ENCODE measurements at places on chromosomes 1 and 21.
A peak's percentile ranks its signal among the peaks of the same experiment; 100 is the strongest.

- no peak for DNase-seq
Measured at GRCh38 chr1:205351984-205352713, 4.6 kb downstream of the KLHDC8A start.

GRCh38 chr1:44016041-44016889 lies 15.0 kb downstream of the SLC6A9 start:
- no peak for DNase-seq

DNA sequence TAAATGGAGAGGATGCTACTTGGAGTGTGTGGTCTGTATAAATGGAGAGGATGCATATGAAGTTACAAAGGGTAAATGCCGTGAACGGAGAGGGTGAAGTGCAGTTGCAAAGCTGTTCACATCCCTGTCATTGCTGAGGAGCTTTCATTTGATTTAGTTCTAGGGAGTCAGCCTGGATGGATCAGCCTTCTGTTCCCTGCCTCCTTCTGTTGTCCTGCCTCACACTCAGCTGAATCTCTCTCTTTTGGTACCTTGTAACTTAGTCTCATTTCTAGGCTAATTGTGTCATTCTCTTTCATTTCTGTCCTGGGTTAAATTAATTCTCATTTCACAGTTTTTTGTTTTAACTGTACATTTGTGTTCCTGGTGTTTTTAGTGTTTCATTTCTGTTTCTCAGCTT lies 133.2 kb upstream of the COL6A1 start:
- no peak for DNase-seq

DNA sequence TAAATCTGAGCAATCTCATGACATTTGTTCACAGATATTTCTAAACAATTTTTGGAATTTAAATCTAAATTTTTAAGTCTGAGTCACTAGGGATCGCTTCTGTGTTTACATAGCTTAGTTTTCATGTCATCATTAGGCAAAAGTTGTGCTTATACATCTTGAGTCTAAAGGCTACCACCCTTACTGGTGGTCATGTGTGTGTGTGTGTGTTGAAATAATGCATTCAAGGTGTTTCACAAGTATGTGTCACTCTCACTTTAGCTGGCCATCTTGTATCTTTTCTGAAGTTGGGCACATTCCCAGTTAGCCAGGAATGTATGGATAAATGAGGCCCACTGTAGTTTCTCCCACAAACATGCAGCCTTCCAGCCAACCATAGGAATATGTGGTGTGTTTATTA lies 1162.5 kb upstream of the PRMT6 start:
- DNase-seq: no peak

DNA sequence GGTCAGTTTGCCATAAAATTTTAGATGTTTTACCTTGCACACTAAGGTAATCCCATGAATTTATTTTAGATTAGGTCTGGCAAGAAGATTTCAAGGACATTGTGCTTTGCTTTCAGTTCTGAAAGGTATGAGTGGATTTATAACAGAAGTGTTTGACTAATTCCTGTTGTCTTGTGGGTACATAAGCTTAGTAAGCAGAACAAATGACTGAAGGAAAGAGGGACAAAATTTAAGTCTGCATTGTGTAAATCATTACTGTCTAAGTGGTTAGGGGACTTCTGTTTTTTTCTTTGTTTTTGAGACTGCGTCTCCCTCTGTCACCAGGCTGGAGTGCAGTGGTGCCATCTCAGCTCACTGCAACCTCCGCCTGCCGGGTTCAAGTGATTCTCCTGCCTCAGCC lies 60.1 kb downstream of the PKN2 start:
- DNase-seq: no peak

DNA sequence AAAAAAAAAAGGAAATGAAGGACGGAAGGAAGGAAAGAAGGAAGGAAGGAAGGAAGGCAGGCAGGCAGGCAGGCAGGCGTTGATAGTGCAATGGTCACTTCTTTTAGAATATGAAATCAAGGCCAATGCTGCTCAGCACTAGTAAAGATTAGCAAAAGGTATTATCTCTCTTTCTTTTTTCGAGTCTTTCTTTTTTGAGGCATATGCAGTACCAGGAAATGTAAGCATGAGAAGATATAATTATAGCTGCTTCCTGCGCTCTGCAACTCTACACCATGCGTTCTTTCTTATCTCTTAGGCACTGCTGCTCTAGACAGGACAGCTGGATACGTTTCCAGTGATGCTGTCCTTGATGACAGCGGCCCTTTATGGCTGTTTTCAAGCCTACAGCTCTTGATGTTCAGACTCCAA lies 1512.5 kb upstream of the B3GALT2 start:
- no peak for DNase-seq

DNA sequence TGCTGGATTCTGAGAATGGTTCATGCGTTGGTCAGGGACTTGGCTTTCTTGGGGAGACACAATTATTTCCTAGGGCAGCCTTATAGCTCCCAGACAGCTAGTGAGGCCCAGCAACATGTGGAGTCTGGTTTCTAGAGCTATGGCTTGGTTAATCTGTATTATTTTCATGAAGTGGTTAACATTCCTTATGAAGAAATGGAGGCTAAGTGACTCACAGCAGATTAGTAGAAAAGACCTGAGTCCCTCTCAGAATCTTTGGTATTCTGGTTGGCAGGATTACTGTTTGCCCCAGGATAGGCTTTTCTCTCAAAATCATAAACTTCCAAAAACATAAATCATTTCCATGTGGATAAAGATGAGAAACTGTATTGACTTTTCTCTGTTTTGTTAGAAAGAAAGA lies 42.3 kb downstream of the DUSP10 start:
- no peak for DNase-seq

- DNase-seq: no peak
Measured at GRCh38 chr1:78275906-78276685, 214.7 kb upstream of the PTGFR start.

DNA sequence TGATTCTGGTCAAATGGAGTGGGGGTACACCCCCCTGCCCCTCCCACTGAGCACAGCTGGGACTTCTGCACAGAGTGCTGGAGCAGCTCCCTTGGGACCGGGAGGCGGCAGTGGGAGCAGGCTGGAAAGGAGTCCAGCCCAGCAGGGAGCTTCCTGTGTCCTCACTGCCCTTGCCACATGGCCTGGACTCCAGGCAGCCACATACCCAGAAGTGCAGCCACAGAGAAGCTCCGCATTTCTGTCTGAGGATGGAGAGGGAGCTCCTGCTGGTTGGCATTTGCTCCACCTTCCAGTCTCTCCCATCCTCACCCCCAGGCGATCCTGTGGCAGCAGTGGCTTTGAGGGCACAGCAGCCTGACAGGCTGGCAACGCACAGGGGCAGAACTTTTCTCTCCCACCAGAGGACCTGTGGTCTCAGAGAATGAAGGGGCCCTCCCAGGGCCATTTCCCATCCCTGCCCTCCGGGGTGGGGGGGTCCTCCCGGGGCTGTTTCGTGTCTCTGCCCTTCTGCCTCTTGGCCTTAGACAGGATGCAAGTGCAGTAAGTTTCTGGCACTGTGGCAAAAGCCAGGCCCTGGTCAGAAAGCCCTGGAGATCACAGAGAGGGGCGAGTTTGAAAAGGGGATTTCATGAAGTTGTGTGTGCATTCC lies 103.6 kb upstream of the COL6A1 start:
- no peak for DNase-seq

DNA sequence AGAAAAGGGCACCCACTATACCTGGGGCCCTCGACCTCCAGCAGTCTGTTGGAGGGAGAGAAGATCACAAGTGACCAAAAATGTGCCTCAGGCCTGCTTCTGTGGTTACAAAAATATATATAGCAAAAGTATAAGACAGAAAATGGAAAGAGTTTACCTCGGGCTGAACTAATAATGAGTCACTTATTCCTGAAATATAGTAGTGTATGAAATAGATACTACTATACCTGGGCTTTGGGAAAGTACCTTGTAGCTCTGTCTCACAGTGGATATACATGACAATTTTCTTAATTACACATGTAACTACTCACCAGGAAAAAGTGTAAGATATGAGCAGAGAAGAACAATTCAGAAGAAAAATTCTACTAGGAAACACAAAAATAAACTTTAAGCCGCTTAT lies 7.3 kb upstream of the APCS start:
- DNase-seq: no peak

DNA sequence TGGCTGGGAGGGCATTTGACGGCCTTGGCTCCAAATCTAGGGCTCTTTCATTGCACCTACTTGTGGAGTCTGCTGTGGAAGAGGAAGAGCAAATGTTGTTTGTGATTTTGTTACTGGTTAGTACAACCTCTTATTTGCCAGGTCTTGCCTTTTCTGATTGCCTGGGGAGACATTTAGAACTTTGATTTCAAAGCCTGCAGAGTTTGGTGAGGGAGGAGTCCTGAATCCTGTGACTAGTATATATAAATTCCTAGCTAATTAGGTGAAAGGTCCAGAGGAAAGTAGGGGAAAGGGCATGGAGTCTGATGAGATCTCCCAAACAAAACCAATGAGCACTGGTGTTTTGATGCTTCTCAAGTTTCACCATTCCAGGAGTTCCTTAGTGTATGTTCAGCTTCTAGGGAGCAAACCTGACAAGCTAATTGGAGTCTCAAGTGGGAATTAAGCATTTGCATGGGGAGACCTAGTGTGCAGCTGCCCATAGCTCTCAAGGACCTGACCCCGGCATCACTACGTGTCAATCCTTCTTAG lies 5.1 kb upstream of the HMGCS2 start:
- no peak for DNase-seq

DNA sequence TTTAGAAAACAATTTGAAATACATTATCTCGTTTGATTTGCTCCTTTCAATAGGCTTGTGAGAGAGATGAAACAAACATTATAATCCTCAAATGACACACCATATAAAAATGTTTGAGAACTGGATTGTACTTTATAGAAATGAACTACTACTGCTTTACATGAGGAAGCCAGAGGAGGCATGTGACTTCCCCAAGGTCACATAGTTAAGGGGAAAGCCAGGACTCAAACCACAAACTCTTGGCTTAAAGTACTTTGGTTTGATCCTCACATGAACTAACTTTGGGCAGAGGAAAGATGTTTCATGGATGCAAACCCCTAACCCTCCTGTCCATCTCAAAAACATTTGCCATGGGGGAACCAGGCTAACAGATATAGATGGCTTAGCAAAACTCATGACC lies 4.7 kb downstream of the ARHGEF11 start:
- peak; percentile 71 for DNase-seq

DNA sequence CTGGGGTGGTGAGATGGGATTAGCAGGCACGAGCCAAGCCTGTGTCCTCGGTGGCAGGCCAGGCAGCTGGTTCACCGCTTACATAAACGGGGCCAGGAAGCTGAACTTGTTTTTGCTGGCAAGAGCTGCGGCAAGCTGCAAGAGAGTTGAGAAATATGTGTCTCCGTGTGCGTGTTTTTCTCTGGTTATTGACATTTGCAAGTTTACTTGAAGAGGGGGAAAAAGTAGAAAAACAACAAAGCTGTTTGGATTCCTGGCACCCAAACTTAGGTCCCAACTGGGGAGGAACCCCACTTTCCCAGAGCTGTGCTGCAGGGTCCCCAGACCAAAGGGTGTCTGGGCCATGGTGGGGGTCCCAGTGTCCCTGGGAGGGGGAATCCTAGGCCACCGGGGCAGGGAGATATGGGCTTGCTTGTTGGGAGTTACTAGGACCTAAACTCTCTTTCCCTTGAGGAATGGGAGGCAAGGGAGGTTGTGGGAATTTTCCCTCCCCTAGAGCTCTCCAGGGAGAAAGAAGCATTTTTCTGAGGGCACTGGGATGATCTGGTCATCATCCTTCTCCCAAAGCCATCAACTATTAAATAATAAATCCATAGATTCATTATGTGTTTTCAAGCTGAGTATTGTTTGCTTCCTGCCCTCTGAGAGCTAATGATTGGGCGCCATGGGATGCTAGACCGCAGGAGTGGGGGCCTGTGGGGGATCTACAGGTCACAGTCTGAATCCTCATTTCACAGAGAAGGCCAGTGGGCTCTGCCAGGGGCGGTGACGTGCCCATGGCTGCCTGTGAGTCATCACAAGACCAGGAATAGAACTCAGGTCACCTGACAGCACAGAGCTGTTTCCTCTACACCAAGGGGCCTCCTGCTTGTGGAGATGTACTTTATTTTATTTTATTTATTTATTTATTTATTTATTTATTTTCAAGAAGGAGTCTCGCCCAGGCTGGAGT lies 14.8 kb downstream of the IL6R start:
- peak; percentile 93 for DNase-seq

GRCh38 chr21:16534408-16535101 lies 804.8 kb downstream of the USP25 start:
- DNase-seq: no peak

GRCh38 chr1:62280150-62280549 lies 39.1 kb downstream of the KANK4 start:
- no peak for DNase-seq
